NCI-H524 treated with DMSO at 0.1 percent for 48 hours (cell line): ENCODE measurements at places on chromosomes 3 and 15.

- DNase-seq: no peak
Measured at GRCh38 chr3:149592758-149593240, 65.0 kb downstream of the WWTR1 start.

DNA sequence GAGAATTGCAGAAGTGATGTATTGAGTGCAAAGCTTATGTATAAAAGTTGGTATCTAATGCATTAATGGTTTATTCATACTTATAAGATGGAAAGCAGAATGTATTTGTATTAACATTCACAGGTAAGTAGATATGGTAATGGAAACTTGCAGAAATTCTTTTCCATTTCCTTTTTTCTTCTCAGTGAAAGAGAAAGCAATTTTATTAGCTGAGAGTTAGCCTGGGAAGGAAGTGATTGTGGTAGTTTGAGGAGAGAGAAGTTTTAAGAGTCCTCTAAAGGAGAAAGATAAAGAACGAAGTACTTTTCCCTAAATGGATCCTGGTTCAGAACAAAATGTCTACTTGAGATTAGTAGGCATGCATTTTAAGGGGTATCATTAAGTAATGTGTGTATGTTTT lies 60.1 kb upstream of the OSTN start:
- no peak for DNase-seq

- peak; percentile 37 for DNase-seq
Measured at GRCh38 chr15:58396181-58396580, 35.6 kb upstream of the LIPC start.

DNA sequence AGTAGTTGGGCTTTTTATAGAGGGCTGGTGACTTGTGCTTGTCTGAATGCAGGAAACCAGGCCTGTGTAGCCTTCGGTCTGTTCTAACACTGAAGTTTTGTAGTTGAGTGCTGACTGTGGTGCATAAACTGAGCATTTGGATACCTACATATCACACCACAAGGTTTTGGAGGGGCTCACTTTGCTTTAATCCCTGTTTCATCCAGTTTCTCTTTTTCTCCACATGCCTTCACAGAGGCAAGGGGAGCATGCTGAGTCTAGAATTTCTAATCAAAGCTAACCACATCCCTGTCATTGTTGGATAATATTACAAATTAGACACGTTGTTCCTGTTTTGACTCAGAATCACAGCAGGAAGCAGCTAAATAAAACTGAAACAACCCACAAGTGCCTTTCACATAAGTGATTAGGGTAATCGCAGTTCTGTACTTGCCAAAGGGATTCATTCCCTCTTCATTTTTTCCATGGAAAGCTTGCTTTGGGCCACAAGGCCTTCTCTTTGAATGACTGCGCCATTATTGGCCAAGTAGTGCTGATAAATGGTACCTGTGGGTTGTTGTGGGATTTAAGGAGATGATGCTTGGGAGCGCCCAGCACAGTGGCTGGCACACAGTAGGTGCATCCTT lies 48.9 kb downstream of the TGFBR2 start:
- no peak for DNase-seq

DNA sequence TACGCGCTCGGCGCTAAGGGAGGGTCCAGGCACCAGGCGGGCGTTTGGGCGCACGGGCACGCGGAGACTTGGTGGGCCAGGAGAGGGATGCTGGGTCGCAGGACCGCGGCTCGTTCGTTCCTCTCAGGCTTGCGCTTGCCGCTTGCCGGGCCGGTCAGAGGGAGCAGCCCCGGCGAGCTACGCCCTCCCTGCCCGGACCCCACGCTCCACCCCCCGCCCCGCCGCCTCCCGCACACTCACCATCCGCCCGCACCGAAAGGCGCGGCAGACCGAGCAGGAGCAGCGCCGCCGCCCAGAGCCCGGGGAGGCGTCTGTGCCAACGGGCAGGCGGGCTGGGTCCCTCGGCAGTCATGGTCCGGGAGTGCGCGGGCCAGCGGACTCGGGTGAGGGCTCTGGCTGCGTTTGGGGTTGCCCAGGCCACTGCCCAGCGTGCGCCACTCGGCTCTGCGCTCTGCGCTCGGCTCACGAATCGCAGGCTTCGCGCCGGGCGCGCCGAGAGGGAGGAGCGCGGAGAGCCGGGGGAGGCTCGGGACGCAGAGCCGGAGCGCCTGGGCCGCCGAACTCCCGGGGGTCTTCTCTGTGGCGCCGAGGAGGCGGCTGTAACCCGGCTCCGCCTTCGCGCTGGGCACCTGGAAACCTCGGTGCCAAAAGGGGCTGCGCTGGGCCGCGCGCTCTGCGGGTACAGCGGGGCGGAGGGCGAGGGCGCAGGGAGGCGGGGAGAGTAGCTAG lies at the start of gene SUSD5:
SUSD5 (minus strand) TSS at position 365 of the 729 bp plus-strand sequence; CDS start at position 352, 13 bp downstream.
- DNase-seq: no peak

DNA sequence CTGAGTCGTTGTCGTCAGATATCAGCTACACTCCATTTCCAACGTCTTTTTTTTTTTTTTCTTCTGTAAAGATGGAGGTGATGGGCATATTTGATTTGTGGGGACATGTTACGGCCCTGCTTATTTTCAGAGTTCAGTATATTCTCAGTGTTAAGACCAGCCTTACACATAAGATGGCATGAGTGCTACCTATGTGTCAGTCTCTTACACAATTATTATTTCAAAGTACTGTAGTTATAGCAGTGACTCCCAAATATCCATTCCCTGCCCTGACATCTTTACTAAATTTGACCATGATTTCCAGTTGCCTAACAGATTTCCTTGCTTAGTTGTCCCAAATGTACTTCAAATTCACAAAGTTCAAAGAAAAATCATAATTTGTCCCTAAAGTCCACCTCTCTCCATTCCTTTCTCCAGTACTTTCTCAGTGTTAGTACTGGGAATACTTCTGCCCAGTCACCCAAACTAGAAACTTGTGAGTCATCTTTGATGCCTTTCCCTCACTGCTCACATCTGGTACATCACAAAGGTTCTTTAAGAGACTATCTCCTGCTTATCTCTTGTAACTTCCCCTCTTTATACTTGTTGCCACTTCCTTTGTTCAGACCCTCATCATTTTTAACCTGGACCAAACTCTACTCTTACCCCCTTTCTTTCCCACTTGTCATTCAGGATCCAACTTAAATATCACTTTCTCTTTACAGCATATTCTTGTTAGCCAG lies 67.0 kb downstream of the ZNF609 start:
- DNase-seq: no peak

DNA sequence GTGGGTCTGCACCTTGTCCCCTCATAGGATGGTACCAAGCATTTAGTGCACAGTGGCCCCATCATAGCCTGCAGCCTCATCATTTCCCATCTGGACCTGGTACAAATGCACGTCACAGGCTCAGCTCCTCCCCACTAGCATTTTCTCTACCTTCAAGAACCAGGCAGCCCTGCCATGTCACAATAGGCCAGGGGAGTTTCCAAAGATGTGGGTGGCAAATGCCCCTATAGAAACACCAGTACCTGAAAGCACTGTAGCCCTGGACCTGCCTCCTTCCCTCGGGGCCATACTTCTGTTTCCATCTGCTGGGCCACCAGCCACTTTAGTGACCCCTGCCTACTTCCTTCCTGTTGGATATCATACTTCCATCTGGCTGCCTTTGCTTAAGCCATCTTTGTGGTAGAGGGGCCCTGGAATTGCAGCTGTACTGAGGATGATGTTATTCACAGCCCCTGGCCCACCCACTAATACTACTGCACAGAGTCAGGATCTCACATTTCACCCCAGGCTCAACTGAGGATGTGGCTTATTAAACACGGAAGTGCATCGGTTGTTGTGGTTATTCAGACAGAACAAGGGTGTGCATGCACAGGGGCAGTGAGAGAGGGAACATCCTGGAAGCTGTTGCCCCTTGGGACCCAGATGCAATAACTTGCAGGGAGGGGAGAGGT lies 3.8 kb downstream of the TCTA start:
- no peak for DNase-seq

- DNase-seq: no peak
Measured at GRCh38 chr3:135017003-135017893, 222.2 kb downstream of the EPHB1 start.

DNA sequence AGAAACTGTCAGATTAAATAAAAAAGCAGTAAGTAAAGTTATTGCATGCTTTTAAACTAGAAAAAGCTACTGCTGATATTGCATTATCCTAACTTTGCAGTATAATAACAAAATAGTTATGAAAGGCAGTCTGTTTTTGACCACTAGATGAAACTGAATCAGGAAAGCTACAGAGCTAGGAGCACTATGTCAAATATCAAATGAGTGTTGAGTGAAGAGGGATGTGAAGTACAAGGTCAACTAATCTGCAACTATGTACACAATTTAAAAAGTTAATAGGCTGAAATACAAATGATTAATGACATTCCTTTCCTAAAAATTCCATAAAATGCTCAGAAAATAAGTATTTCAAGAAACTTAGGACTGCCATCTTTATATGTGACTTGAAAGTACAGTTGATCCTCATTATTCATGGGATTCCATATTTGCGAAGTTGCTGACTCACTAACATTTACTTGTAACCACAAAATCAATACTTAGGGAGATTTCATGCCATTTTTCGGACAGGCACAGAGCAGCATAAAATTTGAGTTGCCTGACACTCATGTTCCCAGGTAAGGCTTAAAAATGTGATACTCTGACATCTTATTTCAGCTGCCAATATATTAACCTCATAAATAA lies 34.5 kb downstream of the SLC4A7 start:
- DNase-seq: no peak

DNA sequence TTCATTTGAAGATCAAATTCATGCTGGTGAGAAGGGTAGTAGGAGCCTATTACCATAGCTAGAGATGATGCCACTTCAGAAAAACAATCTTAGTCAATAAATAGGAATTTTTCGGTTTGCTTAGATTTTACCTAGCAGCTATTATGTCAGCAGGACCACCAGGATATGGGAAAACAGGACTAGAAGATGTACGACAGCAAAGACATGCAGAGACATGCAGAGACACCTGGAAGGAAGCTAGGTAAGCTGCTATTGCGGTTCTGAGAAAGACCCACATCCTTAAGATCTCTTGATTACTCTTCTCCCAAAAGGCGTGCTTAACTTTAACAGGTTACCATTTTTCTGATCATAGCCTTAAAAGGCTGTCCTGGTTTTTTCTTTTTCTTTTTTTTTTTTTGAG lies 64.8 kb upstream of the THSD4 start:
- DNase-seq: no peak

DNA sequence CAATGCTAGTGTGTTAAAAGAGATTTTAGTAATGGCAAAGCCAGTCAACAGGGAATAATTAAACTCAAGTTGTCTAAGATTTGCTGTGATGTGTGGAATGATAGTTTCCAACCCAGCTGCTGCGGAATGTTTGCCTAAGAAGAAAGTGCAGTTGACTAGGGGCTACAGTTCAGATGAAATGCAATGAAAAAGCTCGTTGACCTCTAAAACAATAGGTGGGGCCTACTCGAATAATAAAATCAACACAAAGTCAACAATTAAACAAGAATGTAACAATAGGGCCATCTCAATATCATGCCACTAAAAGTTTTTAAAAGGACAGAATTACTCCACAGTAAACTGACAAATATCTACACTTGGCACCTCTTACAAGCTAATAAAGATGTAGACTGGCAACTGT lies 484.2 kb downstream of the MECOM start:
- DNase-seq: no peak

DNA sequence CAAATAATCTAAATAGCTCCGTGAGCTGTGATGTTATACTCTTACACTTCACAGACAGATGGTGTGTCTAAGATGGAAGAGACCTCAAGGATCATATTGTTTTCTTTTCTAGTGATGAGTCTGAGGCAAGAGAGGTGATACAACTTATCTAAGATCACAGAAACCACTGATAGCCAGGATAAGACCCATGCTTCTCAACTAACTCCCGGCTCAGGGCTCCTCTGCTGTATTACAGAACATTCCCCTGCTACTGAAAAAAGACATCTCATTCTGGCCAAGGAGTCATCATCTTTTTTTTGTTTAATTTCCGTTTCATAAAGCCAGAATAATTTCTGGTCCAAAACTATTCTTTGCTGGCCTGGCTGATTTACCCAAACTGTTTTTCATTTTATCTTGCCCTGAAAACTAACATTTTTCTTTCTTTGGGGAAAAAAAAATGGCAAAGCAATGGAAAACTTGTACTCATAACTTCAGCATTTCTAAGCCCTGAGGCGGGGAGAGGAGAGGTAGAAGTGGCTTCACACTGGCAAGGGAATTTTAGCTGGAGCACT lies 46.9 kb upstream of the GAP43 start:
- no peak for DNase-seq

GRCh38 chr15:89776274-89777072 lies at the start of gene MESP2:
TSS of gene MESP2 (plus strand) at chr15:89776332. CDS start at chr15:89776358, 26 bp downstream.
- DNase-seq: peak; percentile 14

DNA sequence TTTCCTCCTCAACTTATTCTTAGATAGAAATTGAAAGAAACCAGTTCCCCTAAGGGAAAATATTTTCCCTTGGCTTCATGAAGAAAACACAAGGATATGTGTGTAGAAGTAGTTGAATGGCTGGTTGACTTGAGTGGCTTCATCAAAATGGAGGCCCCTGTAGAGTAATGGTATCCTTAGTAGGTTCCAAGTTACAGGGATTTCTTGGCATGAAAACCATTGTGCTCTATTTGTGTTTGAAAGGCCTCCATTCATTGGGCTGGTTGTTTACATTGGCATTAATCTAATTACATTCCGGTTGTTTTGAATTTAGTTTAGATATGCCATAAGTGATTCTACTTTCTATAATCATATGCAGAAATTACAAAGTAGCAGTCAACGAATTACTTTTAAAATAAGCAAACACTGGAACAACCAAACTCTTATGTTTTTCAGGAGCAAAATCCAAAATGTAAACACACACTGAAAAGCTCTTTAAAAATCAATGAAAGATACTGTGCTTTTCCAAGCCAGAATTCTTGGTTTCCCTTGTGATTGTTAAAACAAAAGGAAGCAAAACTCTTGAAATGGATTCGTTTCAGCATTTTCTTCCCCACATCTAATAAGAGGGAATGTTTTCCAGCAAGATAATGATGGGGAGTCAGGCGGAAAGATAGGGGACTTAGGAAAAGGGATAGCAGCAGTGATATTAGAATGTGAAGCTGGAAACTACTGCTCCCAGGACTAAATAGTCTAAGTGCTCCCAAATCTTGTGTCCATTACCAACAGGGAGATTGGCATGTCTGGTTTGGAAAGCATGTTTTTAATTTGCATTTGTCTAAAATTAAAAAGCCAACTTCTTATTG lies 77.0 kb downstream of the EPHA3 start:
- DNase-seq: no peak

DNA sequence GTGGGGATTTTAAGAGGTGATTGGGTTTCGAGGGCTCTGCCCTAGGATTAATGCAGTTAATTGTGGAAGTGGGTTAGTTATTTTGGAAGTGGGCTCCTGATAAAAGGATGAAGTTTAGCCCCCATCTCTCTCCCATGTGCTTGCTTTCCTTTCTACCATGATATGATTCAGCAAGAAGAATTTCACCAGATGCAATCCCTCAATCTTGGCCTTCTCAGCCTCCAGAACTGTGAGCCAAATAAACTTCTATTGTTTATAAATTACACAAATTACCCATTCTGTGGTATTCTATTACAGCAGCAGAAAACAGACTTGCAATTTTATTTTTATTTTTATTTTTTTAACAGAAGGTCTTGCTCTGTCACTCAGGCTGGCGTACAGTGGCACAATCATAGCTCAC lies 27.3 kb upstream of the UBE2E1 start:
- no peak for DNase-seq
